NCI-H2029 (cell line): ENCODE measurements at places on chromosomes 11 and 22.
A peak's percentile ranks its signal among the peaks of the same experiment; 100 is the strongest.

DNA sequence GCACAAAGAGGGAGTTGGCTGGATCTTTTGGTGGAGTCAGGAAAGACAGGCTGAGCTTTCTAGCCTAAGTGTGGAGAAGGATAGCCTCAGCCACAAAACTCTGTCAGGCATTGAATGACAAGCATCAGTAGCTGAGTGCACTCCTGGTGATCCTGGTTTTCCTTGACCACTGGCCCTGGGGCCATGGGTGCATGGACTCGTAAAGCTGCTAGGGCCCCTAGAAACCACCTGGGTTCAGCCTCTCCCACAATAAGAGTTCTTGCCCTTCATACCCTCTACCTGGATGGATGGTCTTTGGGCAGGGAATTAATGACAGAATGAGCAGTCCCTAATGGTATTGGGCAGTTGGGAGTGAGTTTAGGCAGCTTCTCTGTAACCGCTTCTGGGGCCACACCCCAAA, 22.9 kb downstream of the TUB start:
- DNase-seq = no peak

DNA sequence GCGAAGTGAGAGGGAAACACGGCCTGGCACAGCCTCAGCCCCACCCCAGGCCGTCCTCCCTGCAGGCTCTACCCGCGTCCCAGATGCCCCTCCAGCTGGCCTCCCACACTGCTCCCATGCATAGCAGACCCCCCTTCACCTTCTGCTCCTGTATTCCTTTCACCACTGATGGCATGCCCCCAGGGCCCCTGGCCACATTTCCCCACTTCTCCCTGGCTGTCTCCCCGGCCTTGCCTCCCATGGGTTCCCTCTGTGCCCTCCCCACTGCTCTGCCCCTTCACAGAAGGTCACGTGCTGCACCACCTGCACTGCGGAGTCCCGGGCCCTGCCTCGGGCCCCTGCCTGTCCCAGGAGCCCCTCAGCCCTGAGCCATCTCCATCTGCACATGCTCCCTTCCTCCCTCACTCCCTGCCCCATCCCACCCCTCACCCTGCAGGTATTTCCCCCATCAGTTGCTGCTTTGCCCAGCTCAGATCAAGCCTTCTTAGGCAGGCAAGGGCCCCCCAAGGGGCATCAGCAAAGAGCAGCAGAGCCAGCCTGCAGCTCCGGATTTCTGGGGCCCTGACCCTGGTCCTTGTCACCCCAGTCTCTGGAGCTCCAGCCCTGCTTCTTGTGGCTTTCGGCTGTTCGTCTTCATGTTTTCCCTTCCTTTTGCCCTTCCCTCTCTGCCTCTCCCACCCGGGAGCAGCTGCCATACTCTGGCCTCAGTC, 46.4 kb downstream of the GAB4 start:
- no peak for DNase-seq

- peak; percentile 8 for DNase-seq
Measured at GRCh38 chr11:46238078-46238966, 39.1 kb upstream of the CREB3L1 start.

DNA sequence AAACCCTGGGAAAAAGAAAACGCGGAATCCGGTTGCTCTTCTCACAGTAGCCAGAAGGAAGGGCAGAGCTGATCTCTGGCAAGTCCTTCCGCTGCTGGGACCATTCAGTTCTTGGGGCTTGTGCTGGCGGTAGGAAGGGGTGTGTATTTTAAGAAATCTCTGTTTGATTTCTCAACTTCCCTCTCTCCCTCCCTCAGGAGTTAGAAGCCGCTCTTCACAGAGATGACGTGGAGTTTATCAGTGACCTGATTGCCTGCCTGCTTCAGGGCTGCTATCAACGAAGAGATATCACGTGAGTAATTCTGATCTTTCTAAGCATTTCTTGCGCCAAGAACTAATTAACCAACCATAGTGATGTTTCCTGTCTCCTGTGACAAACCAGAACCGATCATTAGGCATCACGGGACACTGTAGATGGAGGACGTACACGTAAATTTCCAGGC, 85.9 kb upstream of the SLC25A18 start:
- no peak for DNase-seq

- no peak for DNase-seq
Measured at GRCh38 chr11:110447897-110448745, 18.4 kb downstream of the FDX1 start.

- DNase-seq = no peak
Measured at GRCh38 chr11:119218141-119218878, 12.2 kb downstream of the CBL start.

- DNase-seq = no peak
Measured at GRCh38 chr11:57353446-57353845, 15.3 kb downstream of the P2RX3 start.

DNA sequence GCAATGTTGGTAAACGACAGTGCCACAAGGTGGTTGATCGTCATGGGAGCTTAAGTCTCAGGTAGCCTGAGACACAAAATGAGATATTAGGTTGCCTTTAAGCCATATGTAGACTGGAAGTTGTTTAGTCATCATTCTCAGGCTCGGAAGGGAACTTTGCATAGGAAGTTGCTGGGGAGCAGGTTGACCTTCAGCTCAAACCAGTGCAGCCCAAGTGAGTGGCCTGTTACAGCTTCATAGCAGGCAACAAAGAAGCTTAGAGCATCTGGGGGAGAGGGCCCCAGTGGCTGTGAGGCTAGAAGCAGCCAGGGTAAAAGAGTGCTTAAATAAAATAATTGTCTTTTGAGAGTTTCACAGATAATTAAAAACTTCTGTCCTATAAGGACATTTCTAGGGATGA, 404.0 kb downstream of the GUCY1A2 start:
- no peak for DNase-seq

DNA sequence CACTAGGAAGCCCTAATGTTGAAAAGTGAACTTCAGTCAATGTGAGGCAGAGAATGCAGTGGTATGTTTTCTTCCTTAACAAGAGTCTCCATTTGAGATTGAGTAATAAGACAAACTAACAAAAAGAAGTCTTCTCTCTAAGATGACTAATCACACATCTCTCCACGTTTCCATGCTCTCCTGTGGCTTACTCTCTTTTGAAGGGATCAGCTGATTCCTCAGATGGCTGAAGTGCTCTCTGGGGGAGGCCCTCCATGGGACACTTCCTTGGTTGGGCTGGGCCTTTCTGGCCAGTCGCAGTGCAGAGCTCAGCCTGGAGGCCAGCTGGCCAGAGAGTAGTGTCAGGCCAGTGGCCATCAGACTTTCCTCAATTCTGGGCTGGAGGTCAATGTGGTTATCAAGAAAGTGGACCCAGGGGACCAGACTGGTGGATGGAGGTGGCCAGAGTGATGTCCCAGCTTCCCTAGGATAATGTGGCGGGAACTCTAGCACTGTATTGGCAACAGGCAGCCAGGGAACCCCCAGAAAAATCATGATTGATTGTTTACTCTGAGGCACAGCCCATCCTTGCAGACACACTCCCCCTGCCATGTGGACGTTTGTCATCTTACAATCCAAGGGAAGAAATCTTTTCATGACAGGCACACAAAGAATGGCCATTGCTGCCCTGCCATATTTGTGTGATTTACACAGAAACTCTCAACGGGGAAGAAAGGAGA, 14.5 kb downstream of the CSRP3 start:
- no peak for DNase-seq

DNA sequence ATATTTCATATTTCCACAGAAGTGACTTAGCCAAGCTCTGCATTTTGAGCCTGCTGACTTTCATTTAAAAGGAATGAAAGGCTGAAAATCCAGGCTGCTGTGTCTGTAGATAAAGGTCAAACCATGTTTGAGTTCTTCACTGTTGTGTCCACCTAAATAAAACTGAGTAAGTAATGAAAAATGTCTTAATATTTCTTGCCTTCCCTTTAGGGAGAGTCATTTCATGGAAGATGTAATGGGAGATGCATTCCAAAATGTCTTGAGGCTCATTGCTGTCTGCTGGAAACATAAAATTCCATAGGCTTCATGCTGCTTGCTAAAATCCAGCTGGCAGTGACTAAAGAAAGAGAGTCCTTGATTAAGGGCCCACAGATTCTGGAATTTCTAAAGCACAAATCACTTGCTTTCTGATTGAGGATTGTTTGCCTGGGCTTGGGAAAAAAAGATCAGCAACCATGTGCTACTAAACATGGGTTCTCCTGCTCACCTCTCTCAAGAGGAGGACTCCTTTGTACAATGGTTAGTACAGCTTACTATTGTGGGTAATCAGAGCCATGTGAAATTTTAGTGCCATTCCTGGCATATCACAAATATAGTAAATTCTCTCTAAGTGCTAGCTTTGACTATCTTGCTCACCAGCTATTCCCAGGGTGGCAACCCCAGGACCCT, 56.9 kb downstream of the PANX1 start:
- no peak for DNase-seq

DNA sequence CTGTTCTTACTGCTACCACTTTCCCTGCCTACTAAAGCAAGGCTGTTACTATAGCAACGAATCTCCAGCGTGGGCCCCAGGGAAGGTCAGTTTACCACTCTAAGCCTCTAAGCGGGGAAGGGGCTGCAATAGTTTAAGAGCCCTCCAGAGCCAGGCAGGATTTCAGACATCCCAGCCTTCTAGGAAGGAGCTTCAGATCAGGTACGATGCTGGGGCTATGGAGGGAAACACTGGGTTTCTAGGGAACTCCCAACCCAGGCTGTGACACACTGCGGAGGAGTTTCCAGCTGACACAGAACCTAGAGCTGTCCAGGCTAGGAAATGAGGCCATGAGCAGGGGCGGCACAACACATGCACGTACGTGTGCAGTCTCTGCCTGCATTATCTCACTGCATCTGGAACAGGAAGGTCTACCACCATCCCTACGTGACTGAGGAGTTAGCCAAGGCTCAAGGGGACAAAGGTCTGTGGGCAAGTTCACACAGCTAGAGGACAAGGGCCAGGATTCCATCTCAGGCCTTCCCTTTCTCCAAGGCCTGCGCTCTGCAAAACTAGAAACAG, 20.4 kb downstream of the HPS4 start:
- DNase-seq = no peak

- no peak for DNase-seq
Measured at GRCh38 chr11:17752144-17752543, 17.6 kb downstream of the KCNC1 start.

DNA sequence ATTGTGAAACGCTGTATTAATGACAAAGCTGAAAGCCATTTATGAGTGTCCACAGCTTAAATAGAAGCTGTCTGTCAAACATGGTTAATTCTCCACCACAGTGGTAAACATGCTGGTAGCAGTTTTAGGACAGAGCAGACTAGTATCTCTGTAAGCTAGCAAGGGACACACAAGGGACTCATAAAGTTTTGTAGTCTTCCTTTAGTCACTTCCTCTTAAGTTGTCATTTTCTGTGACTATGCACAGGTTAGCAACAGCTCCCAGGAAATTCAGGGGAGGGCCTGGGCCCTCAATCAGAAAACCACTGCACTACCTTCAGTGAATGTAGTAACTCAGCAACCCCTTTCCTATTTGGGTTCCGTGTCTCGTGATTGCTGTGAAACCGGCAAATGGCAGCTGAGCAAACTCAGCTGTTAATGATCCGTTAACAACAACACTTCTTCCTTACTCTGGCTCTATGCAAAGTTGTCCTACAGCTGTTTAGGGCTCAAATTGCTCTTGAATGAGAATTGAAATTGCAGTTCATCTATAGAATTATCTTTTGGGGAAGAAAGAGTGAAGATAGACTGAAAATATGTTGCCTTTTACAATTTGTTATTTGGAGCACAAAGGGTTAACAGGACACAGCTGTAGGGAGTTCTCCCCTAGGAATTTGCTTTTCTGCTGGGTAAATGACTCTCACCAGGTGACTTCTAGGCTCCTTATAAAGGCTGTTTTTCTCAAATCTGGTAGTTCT, at the start of gene MMP26:
Gene MMP26, plus strand, starts transcription at position 731 of the 736 bp plus-strand sequence.
- peak; percentile 82 for DNase-seq

- DNase-seq = no peak
Measured at GRCh38 chr22:38713921-38714320, 8.2 kb downstream of the GTPBP1 start.

DNA sequence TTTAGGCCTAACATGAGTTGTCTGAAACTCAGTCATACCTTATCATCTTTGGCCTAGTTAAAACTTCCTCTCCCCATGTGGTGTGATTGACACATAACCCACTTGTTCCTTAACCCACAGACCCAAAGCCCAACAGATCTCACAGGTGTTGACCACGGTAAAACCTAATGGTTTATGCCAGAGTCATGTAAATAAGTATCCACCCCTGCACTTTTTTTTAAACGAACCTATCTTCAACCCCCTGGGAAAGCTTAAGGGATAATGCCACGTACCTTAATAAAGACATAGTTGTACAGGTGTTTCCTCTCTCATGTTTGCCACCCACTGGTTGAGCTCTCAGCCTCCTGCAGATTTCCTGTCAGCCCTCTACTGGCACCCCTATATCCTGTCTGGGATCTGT, 709.3 kb upstream of the CCDC179 start:
- no peak for DNase-seq

DNA sequence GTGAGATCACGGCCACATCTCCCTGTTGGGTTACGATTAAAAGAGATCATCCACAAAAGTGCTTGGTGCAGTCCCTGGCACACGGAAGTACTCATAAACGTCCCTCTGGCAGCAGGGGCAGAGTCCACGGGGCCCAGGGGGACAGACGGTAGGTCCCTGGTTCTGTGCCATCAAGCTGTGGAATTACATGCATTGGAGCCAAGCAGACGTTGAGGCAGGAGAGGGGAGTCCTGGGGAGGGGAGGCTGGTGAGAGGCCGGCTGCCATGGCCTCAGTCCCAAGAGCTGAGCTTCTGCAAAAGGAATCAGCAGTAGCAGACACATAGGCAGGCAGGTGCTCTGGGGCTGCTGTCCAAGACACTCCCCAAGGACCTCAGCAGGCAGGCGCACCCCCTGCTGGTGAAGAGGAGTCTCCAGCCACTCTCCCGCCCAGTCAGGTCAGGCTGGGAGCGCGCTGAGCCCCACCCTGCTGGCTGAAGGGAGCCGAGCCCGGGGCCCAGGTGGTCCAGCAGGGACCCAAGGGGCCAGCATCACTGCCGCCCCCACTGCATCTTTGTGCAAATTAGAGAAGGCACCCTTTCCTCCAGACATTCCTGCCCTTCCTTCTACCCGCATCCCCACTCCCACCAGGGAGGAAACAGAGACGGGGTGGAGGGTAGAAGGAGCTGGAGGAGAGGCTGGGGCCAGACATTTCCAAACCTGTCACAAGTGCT, 7.6 kb upstream of the KCTD17 start:
- peak; percentile 64 for DNase-seq

- no peak for DNase-seq
Measured at GRCh38 chr11:77147668-77148321, 19.7 kb downstream of the MYO7A start.

GRCh38 chr11:78767027-78767932, 192.6 kb upstream of the NARS2 start:
- no peak for DNase-seq
